ENCODE measurements at places on chromosomes 2 and 18.

- no peak overlapping the region for H3K27ac ChIP-seq
- no peak for DNase-seq
- no peak overlapping the region for H3K4me3 ChIP-seq
- H3K36me3 ChIP-seq = no peaks in the 10 kb centered on the region
- H3K27me3 ChIP-seq = no peaks in the 10 kb centered on the region
These were observed 64.8 kb upstream of the GALNT5 start for GRCh38 chr2:157192445-157193423.

- DNase-seq = no peak
- H3K36me3 ChIP-seq = no peaks in the 10 kb centered on the region
- H3K27me3 ChIP-seq = peaks cover 2% of the 10 kb centered on the region
- H3K4me3 ChIP-seq = peak overlapping the region; percentile 98
- peaks cover 1% of the 10 kb centered on the region for H3K4me1 ChIP-seq
- no peak overlapping the region for H3K27ac ChIP-seq
These were observed 540 bp downstream of the ATP9B start for GRCh38 chr18:79069717-79070151.

GRCh38 chr18:3874581-3874980 lies 424.6 kb downstream of the TGIF1 start:
- no peaks in the 10 kb centered on the region for H3K27me3 ChIP-seq
- H3K36me3 ChIP-seq = peaks cover 7% of the 10 kb centered on the region
- no peaks in the 10 kb centered on the region for H3K4me1 ChIP-seq

- H3K36me3 ChIP-seq = no peaks in the 10 kb centered on the region
- no peak overlapping the region for H3K4me3 ChIP-seq
- H3K4me1 ChIP-seq = no peaks in the 10 kb centered on the region
- DNase-seq = no peak
These were observed 68.9 kb upstream of the ZSWIM2 start for GRCh38 chr2:186917866-186918265.

GRCh38 chr18:57026316-57026715 lies 120.6 kb upstream of the BOD1L2 start:
- DNase-seq = no peak
- no peaks in the 10 kb centered on the region for H3K27me3 ChIP-seq
- H3K4me3 ChIP-seq = no peak overlapping the region
- H3K27ac ChIP-seq = no peak overlapping the region
- H3K4me1 ChIP-seq = no peaks in the 10 kb centered on the region
- no peaks in the 10 kb centered on the region for H3K36me3 ChIP-seq

DNA sequence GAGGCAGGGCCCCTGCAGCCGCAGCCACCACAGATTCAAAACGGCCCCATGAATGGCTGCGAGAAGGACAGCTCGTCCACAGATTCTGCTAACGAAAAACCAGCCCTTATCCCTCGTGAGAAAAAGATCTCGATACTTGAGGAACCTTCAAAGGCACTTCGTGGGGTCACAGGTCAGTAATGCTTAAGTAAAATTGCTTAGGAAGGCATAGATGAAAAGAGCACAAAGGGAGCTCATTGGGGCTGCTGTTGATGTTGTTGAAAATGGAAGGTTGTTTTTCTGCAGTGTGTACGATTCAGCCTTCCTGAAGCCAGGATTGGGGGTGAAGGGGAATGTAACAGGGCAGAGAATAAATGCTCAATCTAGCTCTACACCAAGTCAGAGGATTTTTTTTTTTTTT lies 90.5 kb downstream of the KCTD18 start:
- no peak overlapping the region for H3K4me3 ChIP-seq
- peaks cover 3% of the 10 kb centered on the region for H3K4me1 ChIP-seq
- H3K27me3 ChIP-seq = no peaks in the 10 kb centered on the region
- H3K36me3 ChIP-seq = peaks cover 13% of the 10 kb centered on the region
- DNase-seq = no peak
- no peak overlapping the region for H3K27ac ChIP-seq

- no peak overlapping the region for H3K27ac ChIP-seq
- no peaks in the 10 kb centered on the region for H3K36me3 ChIP-seq
- H3K4me3 ChIP-seq = no peak overlapping the region
- H3K27me3 ChIP-seq = no peaks in the 10 kb centered on the region
- H3K4me1 ChIP-seq = no peaks in the 10 kb centered on the region
These were observed 89.4 kb upstream of the MAP2 start for GRCh38 chr2:209334188-209335017.

DNA sequence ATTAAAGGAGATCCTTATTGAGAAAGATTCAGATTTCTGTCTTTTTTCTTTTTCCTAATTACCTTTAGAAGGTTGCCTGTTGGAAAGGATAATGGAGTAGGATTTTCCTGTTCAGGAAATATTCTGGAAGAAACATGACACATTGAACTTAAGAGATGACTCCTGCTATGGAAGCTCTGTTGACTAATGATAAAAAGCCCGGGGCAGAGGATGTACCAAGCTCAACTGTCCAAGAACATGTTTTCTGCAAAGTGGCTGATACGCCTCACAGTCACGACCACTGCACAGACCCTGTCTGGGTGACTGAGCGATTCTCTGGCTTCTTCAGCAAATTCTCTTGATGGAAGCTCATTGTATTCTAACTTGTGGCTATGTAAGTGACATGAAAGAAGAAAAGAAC lies 86.2 kb upstream of the THOC1 start:
- no peaks in the 10 kb centered on the region for H3K27me3 ChIP-seq
- H3K4me3 ChIP-seq = no peak overlapping the region
- H3K4me1 ChIP-seq = no peaks in the 10 kb centered on the region
- H3K27ac ChIP-seq = no peak overlapping the region

- H3K27me3 ChIP-seq = no peaks in the 10 kb centered on the region
- H3K4me3 ChIP-seq = no peak overlapping the region
- no peaks in the 10 kb centered on the region for H3K4me1 ChIP-seq
- H3K36me3 ChIP-seq = no peaks in the 10 kb centered on the region
- no peak overlapping the region for H3K27ac ChIP-seq
- DNase-seq = no peak
These were observed 21.4 kb upstream of the RUFY4 start for GRCh38 chr2:218047536-218048225.

DNA sequence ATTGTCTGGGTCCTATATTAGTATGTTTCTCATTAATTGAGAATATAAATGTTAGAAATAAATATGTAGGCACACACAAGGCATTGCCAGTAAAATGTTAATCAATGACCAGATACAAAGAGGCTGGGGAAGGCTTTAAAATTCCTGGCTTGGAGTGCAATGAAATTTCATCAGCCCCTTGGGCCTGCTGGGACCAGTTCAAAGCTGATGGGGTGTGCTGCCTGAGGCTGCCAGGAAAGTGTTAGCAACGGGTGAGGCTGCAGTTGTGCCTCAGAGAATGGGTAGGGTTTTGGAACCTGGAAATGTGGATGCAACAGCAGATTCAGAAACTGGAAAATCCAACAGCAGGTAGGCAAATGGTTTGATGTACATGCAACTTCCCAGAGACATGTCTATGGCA lies 68.9 kb downstream of the DIPK1C start:
- DNase-seq = no peak
- H3K4me1 ChIP-seq = no peaks in the 10 kb centered on the region
- no peaks in the 10 kb centered on the region for H3K27me3 ChIP-seq

DNA sequence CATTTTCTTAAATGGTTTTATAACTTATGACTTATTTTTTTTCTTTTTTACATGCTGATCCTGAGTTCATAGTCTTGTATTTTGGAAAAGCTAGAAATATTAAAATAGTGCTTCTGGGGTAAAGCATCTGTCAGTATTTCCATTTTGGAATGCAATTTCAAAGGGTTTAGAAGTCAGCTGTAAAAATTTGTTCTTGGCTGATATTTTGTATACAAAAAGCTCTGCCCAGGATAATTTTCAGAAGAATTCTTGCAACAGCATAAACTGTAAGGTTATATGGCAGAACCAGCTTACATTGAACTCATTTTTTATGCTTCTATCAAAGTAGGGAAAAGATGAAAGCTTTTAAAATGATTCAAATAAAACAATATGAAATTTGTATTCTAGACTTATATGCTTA lies 97.4 kb downstream of the DIS3L2 start:
- DNase-seq = no peak
- H3K27ac ChIP-seq = no peak overlapping the region
- H3K4me1 ChIP-seq = no peaks in the 10 kb centered on the region

GRCh38 chr2:216117561-216118340 lies 8.6 kb downstream of the XRCC5 start:
- H3K27me3 ChIP-seq = no peaks in the 10 kb centered on the region
- DNase-seq = no peak
- H3K4me1 ChIP-seq = no peaks in the 10 kb centered on the region
- H3K4me3 ChIP-seq = no peak overlapping the region
- no peak overlapping the region for H3K27ac ChIP-seq

DNA sequence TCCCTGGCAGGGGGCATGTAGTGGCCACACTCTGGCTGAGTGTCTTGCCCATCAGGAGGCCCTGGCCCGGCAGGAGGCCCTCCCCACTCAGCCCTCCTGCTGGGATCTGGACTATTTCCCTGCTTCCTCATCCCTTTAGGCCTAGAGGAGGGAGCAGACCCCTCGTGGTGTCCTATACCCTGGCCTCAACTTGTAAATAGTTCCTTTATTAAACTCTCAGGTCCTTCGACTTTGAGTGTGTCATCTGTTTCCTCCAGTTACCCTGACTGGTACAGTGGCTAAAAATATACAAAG lies 166.7 kb upstream of the GLI2 start:
- no peaks in the 10 kb centered on the region for H3K36me3 ChIP-seq
- H3K4me1 ChIP-seq = no peaks in the 10 kb centered on the region
- H3K27ac ChIP-seq = no peak overlapping the region
- H3K27me3 ChIP-seq = no peaks in the 10 kb centered on the region
- no peak for DNase-seq
- H3K4me3 ChIP-seq = no peak overlapping the region

- DNase-seq = no peak
- H3K4me3 ChIP-seq = no peak overlapping the region
- H3K4me1 ChIP-seq = no peaks in the 10 kb centered on the region
- no peaks in the 10 kb centered on the region for H3K36me3 ChIP-seq
- no peak overlapping the region for H3K27ac ChIP-seq
These were observed 347.4 kb upstream of the KLHL29 start for GRCh38 chr2:23037596-23037995.

- no peak overlapping the region for H3K4me3 ChIP-seq
- H3K27ac ChIP-seq = no peak overlapping the region
- no peaks in the 10 kb centered on the region for H3K36me3 ChIP-seq
- H3K4me1 ChIP-seq = no peaks in the 10 kb centered on the region
These were observed 35.1 kb downstream of the KCNJ13 start for GRCh38 chr2:232741294-232741693.

- H3K36me3 ChIP-seq = no peaks in the 10 kb centered on the region
- H3K4me1 ChIP-seq = no peaks in the 10 kb centered on the region
- no peaks in the 10 kb centered on the region for H3K27me3 ChIP-seq
These were observed 105.3 kb downstream of the ZNF516 start for GRCh38 chr18:76389716-76390115.

GRCh38 chr2:237213315-237214022 lies 127.8 kb downstream of the COPS8 start:
- peaks cover 7% of the 10 kb centered on the region for H3K4me1 ChIP-seq
- H3K27me3 ChIP-seq = no peaks in the 10 kb centered on the region
- H3K36me3 ChIP-seq = no peaks in the 10 kb centered on the region
- no peak overlapping the region for H3K4me3 ChIP-seq
- no peak for DNase-seq
- no peak overlapping the region for H3K27ac ChIP-seq

DNA sequence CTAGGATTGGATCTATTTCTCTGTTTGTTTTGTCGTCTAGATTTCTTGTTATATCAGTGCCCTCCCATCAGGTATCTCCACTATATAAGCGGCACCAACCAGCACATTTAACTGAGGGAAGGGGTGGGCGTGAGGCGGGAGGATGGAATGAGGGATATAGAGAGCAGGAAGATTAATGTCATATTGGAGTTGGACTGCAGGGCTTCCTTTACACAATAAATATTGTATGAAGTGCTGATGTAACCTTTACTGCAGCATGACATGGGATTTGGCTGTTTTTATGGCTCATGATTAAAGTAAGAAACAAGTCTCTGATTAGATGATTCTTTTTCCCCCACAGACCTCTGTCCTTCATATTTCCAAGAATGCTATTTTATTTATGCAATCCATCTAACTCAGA lies 54.8 kb downstream of the TMEM200C start:
- H3K27me3 ChIP-seq = no peaks in the 10 kb centered on the region
- no peaks in the 10 kb centered on the region for H3K36me3 ChIP-seq
- no peak overlapping the region for H3K4me3 ChIP-seq
- H3K27ac ChIP-seq = no peak overlapping the region

DNA sequence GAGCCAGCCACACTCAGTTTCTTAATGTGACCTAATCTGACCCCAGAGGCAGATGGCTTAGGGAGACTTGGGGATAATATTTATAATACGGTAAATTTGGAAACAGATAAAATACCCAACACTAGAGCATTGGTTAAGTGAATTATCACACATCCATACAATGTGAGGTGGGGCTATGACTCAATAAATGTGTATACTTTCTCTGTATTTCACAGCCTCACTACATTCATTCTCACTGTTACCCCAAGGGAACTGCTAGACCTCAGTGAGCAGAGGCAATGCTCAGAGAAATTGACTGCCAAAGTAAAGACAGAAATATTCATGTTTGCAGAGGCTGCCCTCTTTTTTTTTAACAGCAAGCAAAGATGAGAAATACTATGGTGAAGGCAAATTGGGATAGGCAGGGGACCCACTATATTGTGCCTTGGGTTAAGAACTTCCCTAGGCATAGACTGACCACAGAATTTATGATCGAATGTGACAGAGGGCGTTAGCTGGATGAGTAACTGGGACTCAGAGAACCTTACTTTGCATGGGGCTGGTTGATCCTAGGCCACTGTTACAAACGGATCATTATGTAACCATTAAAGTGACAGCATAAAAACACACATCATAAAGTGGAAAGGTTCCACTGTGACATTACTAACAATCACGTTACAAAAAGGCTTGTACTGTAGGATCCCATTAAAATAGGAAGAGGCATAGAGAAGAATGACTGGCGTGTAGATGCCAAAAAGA lies 246.0 kb upstream of the LYPD1 start:
- no peaks in the 10 kb centered on the region for H3K36me3 ChIP-seq
- no peak overlapping the region for H3K4me3 ChIP-seq
- H3K27ac ChIP-seq = no peak overlapping the region
- no peaks in the 10 kb centered on the region for H3K27me3 ChIP-seq
- no peak for DNase-seq
- H3K4me1 ChIP-seq = no peaks in the 10 kb centered on the region

GRCh38 chr2:62412347-62412742 lies 93.7 kb downstream of the TMEM17 start:
- no peak overlapping the region for H3K27ac ChIP-seq
- DNase-seq = no peak

GRCh38 chr2:199738727-199739412 lies 112.1 kb downstream of the FTCDNL1 start:
- DNase-seq = no peak
- H3K4me1 ChIP-seq = peaks cover 3% of the 10 kb centered on the region
- no peak overlapping the region for H3K27ac ChIP-seq
- no peaks in the 10 kb centered on the region for H3K36me3 ChIP-seq
- no peaks in the 10 kb centered on the region for H3K27me3 ChIP-seq

- no peak overlapping the region for H3K4me3 ChIP-seq
- H3K4me1 ChIP-seq = no peaks in the 10 kb centered on the region
- no peaks in the 10 kb centered on the region for H3K27me3 ChIP-seq
- no peak overlapping the region for H3K27ac ChIP-seq
- DNase-seq = no peak
These were observed 9.4 kb downstream of the FBLN7 start for GRCh38 chr2:112147382-112148168.

- peak overlapping the region; percentile 27 for H3K4me3 ChIP-seq
- no peaks in the 10 kb centered on the region for H3K27me3 ChIP-seq
- peak; percentile 16 for DNase-seq
These were observed 221.0 kb downstream of the MTX2 start for GRCh38 chr2:176490061-176490861.

GRCh38 chr2:201357221-201357620 lies at the start of gene FLACC1:
Gene FLACC1, minus strand, starts transcription at chr2:201357345. Its CDS starts 5,941 bp downstream, at chr2:201351404.
- H3K27ac ChIP-seq = no peak within 1 kb of the TSS
- no peak for DNase-seq
- H3K4me1 ChIP-seq = no peaks in the 10 kb centered on the region
- no peaks in the 10 kb centered on the region for H3K36me3 ChIP-seq
